ENCODE measurements at places on chromosomes 1 and 21.

DNA sequence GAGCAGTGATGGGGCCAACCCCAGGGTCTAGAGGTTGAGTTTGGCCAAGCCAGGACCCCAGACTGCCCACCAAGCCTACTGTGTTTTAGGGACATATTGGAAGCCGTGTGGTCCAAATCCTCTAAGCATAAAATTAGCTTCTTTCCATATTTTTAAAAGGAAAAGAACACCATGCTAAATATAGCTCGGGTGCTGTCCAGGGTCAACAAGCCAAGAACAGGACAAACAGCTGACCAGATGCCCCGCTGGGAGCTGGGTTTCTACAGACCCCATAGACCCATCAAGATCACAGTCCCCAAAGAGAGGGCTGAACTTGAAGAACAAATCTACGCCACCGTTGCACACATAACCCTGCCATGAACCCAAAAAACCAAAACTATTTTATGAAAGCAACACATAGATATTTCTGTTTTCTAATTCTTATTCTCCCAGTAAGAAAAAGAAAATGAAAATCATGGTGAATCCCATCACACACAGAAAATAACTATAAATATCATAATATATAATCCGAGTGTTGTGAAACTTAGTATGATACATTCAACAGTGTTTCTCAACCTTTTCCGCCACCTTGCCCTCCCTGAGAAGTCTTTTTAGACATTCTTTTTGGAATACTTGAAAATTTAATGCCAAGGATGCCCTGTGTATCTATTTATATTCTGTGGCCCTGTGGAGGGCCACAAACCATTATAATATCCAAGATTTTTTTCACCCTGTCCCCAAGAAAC, 36.2 kb upstream of the FHAD1 start:
- no peak for DNase-seq

DNA sequence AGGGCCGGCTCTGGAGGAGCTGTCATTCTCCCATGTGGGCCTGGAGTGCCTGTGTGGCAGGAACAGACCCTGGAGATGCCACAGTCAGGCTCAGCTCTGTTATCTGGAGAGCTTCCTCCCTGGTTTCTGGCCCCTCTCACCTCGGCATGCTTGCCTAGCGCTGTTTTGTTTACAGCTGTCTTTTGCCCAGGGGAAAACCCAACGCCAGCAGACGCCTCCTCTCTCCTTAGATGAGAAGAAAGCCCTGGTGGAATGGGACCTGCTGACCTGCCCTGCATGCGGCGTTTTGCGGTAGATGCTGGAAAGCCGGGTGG, 104.9 kb downstream of the CRYAA start:
- no peak for DNase-seq

GRCh38 chr1:245126530-245126929, 28.3 kb upstream of the KIF26B start:
- DNase-seq = no peak

DNA sequence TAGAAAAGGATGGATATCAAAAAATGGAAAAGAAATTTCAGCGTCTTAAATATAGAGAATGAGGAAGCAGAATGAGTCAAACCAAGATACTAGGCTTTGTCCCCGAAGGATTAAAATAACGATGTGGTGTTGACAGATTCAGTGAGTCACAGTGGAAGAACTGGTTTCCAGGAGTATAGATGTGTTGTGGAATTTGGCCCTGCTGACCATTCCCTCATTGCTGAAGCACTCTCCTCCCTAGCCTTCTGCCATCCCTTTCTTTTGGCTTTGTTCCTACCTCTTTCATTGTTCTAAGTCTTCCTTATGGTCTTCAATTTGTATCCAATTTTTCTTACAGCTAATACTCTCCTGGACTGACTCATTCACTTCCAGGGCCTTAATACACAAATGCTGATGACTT, 23.1 kb upstream of the USP25 start:
- DNase-seq = no peak

Data from GOT3 (cell line).